ENCODE measurements at places on chromosomes 1 and 21. TPM values are rescaled to one million over a fixed set of nuclear protein-coding genes. Genes with fewer than 3 reads are reported as not detected.

Gene HMCN1
- 3.8 TPM for total RNA-seq

Gene C1orf53
- 4.9 TPM for total RNA-seq

Gene RXRG
- 2.2 TPM for total RNA-seq

Gene ANGPTL7
- 1.0 TPM for total RNA-seq

Gene MFAP2
- 4.2 TPM for total RNA-seq

- no peak for DNase-seq
These were observed 114.7 kb downstream of the PCNX2 start for GRCh38 chr1:233180641-233181364.

- DNase-seq: no peak
These were observed 105.2 kb downstream of the ZSCAN20 start for GRCh38 chr1:33577663-33578062.

GRCh38 chr1:232239998-232240397, 389.9 kb downstream of the SIPA1L2 start:
- no peak for DNase-seq

GRCh38 chr1:101185421-101185820, 51.4 kb upstream of the S1PR1 start:
- DNase-seq: no peak

- DNase-seq: no peak
These were observed 66.2 kb downstream of the PCNX2 start for GRCh38 chr1:233229288-233229687.
